ENCODE measurements at places on chromosomes 3 and 15.
A peak's percentile ranks its signal among the peaks of the same experiment; 100 is the strongest.

DNA sequence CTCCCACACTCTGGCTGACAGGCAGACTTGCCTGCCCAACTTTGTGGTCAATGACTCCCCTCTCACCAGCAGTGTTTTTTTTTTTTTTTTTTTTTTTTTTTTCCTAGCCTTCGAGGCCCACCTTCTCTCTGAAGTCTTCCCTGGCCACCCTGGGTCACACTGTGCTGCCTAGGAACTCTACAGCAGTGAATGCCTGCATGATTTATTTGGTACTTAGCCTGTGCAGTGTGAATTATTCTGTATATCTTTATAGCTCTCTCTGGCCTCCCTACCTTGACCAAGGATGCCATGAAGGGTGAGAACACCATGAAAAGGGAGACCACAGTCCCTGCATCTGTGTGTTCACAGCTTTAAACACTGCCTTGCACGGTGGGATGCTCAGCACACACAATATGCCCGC lies 141.6 kb downstream of the CLSTN2 start:
- no peak overlapping the region for H3K4me3 ChIP-seq
- H3K4me1 ChIP-seq = no peaks in the 10 kb centered on the region
- H3K27ac ChIP-seq = no peak overlapping the region
- H3K36me3 ChIP-seq = no peaks in the 10 kb centered on the region
- H3K27me3 ChIP-seq = no peaks in the 10 kb centered on the region
- no peak for DNase-seq

DNA sequence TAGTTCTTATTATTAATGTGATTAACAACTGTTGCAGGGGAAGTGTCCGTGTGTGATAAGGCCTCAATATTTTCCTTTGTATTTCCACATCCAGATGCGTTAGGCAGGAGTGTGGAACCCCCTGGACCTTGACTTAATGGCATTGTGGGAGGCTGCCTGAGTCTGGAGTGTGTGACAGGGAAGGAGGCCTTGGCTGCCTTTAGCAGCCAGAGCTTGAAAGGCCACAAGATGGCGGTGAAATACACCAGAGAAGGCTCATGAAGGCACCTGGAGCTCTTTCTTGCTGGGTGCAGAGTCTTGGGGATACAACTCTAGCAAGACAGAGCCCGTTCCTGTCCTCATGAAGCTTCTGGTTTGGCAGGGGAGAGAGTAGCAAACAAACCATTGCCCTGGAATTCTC lies 36.9 kb downstream of the POLR2M start:
- H3K27me3 ChIP-seq = no peaks in the 10 kb centered on the region
- no peak overlapping the region for H3K4me3 ChIP-seq
- H3K27ac ChIP-seq = peak overlapping the region; percentile 47
- DNase-seq = no peak
- no peaks in the 10 kb centered on the region for H3K36me3 ChIP-seq

- no peak for DNase-seq
- H3K27me3 ChIP-seq = no peaks in the 10 kb centered on the region
- no peaks in the 10 kb centered on the region for H3K36me3 ChIP-seq
- no peak overlapping the region for H3K4me3 ChIP-seq
- H3K27ac ChIP-seq = no peak overlapping the region
- no peaks in the 10 kb centered on the region for H3K4me1 ChIP-seq
These were observed 155.1 kb downstream of the MECOM start for GRCh38 chr3:169508426-169508825.

GRCh38 chr15:58331913-58332675 lies 99.7 kb upstream of the LIPC start:
- peak overlapping the region; percentile 94 for H3K27ac ChIP-seq
- no peaks in the 10 kb centered on the region for H3K27me3 ChIP-seq
- H3K36me3 ChIP-seq = no peaks in the 10 kb centered on the region
- no peak overlapping the region for H3K4me3 ChIP-seq

GRCh38 chr15:82052751-82053150 lies 6.9 kb upstream of the MEX3B start:
- H3K27ac ChIP-seq = no peak overlapping the region
- H3K36me3 ChIP-seq = no peaks in the 10 kb centered on the region
- no peak for DNase-seq
- H3K4me1 ChIP-seq = no peaks in the 10 kb centered on the region

DNA sequence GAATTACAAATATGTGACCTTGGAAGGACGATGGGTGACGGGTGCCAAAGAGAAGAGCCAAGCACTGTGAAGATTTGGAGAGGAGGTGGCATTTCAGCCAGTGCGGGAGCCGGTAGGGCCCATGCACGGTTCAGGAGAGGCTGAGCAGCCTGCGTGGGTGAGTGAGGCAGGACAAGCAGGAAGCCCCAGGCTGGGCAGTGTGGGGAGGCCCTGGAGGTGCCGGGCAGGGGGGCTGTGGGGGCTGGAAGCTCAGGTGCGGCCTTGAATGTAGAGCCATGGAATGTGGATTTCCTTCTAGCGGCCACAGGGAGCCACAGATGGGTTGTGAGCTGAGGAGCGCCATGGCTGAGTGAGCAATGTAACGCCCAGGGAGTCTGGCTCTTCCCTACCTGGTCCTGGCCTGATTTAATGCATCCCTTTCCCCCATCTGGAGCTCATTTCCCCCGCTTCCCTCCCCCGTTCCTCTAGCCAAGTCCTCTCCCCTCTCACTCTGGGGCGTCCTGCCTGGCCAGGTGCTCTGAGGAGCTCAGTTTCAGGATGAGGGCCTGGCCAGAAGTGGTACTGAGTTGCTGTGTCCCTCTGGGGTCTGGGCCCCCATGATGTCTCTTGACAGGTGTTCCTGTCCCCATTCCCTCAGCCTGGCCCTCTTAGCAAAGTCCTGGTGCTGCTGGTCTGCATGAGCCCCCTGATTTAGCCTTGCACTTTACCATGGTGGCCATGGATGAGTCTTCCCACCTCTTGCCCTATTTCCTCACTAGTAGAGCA lies 41.8 kb upstream of the IQSEC1 start:
- no peak for DNase-seq
- H3K36me3 ChIP-seq = no peaks in the 10 kb centered on the region
- no peak overlapping the region for H3K27ac ChIP-seq
- H3K4me1 ChIP-seq = no peaks in the 10 kb centered on the region

GRCh38 chr3:13072600-13073325 lies 466 bp downstream of the IQSEC1 start:
- H3K4me1 ChIP-seq = peaks cover 5% of the 10 kb centered on the region
- peaks cover 3% of the 10 kb centered on the region for H3K27me3 ChIP-seq
- no peak overlapping the region for H3K27ac ChIP-seq
- H3K4me3 ChIP-seq = no peak overlapping the region
- no peaks in the 10 kb centered on the region for H3K36me3 ChIP-seq

DNA sequence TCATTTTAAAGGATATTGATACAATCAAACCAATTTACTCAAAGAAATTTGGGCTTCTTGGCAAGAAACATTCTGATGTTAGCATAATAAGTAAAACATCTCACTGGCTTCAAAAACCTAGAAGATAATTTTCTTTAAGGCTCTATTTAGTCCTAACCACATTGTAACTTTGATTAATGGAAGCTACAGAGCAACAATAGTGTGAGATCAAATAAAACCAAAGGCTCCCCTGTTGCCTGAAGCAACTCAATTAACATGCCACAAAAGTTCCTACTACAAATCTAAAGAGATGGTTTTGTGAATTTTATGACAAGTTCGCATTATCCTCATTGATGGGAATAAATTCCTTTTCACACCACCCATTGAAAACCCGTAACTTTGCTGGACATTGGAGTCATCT lies 5.9 kb downstream of the DPH6 start:
- no peak for DNase-seq
- H3K4me3 ChIP-seq = no peak overlapping the region
- H3K36me3 ChIP-seq = no peaks in the 10 kb centered on the region

DNA sequence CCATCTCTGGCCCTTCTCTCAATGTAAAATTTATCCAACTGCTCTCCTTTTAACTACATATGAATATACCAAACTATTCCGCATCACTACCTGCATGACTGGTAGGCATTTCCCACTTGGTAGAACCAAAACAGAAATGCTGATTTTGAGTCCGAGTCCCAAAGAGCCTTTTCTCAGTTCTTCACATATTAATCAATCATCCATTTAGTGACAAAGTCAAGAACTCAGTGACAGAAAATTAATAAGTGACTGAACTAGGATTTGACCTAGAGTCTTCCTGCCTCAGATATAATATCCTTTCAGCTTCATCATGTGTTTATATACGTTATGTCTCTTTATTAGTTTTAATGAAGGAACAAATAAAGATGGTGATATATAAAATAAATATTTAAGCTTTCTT lies 700.6 kb upstream of the GOLIM4 start:
- H3K27me3 ChIP-seq = no peaks in the 10 kb centered on the region
- no peak overlapping the region for H3K27ac ChIP-seq
- no peak overlapping the region for H3K4me3 ChIP-seq
- no peaks in the 10 kb centered on the region for H3K36me3 ChIP-seq

GRCh38 chr3:49199239-49199899 lies 28.0 kb downstream of the KLHDC8B start:
- H3K4me3 ChIP-seq = peak overlapping the region; percentile 53
- peak overlapping the region; percentile 67 for H3K27ac ChIP-seq
- DNase-seq = peak; percentile 96
- no peaks in the 10 kb centered on the region for H3K27me3 ChIP-seq

DNA sequence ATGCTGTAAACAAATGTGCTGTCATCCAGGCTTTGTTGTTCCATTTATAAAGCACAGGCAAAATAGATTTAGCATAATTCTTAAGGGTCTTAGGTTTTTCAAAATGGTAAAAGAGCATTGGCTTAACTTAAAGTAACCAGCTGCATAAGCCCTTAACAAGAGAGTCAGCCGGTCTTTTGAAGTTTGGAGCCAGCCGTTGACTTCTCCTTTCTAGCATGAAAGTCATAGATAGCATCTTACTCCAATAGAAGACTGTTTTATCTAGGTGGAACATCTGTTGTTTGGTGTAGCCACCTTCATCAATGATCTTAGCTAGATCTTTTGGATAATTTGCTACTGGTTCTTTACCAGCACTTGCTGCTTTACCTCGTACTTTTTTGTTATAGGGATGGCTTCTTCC lies 297.5 kb upstream of the DCBLD2 start:
- H3K4me1 ChIP-seq = no peaks in the 10 kb centered on the region
- H3K36me3 ChIP-seq = no peaks in the 10 kb centered on the region
- no peak for DNase-seq
- no peak overlapping the region for H3K4me3 ChIP-seq
- H3K27me3 ChIP-seq = no peaks in the 10 kb centered on the region

- H3K27ac ChIP-seq = no peak overlapping the region
- H3K27me3 ChIP-seq = no peaks in the 10 kb centered on the region
- no peak for DNase-seq
- H3K4me3 ChIP-seq = no peak overlapping the region
- H3K4me1 ChIP-seq = no peaks in the 10 kb centered on the region
These were observed 154.9 kb downstream of the ECT2 start for GRCh38 chr3:172905451-172905850.

DNA sequence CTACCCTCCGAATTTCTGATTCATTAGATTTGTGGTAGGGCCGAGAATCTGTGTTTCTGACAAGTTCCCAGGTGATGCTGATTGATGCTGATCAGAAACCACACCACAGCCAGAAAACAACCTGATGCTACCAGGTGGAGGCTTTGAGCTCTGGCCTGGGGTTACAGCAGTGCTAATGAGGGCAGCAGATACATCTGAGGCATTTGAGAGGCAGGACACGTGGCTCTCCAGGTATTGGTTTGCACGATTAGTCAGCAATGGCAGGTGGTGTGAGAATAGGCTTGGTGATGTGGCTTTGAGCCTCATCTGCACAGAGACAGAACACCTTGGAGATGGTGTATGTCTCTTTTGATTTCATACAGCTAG lies 78.8 kb upstream of the THBS1 start:
- no peaks in the 10 kb centered on the region for H3K4me1 ChIP-seq

DNA sequence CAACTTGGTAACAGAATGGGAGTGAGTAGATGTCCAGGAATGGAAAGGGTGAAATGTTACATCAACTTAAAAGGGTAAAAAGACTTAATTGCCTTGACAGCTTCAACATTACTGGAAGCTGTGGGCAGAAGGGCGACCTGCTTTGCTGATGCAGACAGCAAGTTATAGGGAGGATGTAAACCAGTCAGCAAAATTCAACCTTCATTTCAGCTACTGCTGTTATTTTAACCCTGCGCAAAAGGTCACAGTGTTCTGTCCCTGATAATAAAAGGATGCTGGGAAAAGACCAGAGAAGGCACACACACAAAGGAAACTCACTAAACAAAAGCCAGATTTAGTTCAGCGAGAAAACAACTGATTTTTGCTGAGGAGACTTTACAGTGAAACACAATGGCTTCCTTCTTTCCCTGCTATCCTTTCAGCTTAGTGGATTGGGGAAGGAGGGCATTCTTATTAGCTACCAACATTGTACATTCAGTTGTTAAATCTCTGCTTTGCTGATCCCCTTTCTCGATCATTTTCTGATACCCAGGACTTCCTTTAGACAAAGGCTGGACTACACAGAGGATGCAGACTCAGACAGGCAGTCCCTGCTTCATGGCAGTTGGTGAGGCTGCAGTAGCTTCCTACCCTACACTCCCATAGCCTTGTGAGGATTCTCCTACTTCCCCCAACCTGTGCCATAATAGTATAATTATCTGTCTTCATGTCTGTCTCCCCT lies 62.0 kb downstream of the P3H2 start:
- H3K27ac ChIP-seq = peak overlapping the region; percentile 60
- no peak overlapping the region for H3K4me3 ChIP-seq
- H3K36me3 ChIP-seq = no peaks in the 10 kb centered on the region
- peaks cover 11% of the 10 kb centered on the region for H3K4me1 ChIP-seq

DNA sequence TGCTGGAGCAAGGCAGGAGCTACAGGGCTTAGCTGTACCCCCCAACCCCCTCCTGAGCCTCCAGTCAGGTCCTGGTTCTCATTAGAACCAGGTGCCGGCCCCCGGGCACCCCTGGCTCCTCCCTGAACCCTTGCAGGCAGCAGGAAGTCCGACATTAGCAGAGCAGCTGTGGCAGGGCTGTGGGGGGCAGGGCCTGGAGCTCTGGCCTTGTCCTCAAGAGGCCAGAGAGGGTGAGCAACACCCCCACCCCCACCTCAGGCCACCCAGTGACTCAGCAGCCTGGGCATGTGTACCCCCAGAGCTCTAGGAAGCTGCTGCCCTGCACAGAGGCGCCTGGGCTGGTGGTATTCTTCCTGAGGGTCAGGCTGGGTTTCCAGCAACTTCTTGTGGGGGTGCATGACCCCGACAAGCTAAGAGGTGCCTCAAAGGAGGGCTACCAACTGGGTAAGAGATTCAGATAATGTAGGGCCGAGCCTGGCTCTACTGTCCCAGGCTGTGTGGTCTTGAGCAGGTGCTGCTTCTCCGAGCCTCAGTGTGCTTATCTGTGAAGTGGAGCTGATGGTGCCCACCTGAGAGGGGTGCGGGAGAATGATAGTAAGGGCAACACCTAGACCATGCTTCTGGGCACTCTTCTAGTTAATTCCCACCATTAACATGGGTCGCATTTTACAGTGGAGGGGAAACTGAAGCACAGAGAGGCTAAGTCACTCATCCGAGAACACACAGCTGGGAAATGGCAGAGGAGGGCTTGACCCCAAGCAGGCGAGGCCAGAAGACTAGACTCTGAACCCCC lies 16.0 kb downstream of the H1-8 start:
- H3K4me3 ChIP-seq = no peak overlapping the region
- DNase-seq = no peak
- peak overlapping the region; percentile 95 for H3K27ac ChIP-seq
- H3K4me1 ChIP-seq = peaks cover under 1% of the 10 kb centered on the region
- no peaks in the 10 kb centered on the region for H3K27me3 ChIP-seq

GRCh38 chr3:30457081-30457480 lies 149.3 kb upstream of the TGFBR2 start:
- H3K27ac ChIP-seq = peak overlapping the region; percentile 22
- H3K36me3 ChIP-seq = no peaks in the 10 kb centered on the region
- no peaks in the 10 kb centered on the region for H3K4me1 ChIP-seq
- H3K4me3 ChIP-seq = no peak overlapping the region

- no peak for DNase-seq
- no peaks in the 10 kb centered on the region for H3K27me3 ChIP-seq
- H3K36me3 ChIP-seq = no peaks in the 10 kb centered on the region
- H3K27ac ChIP-seq = no peak overlapping the region
- H3K4me3 ChIP-seq = no peak overlapping the region
These were observed 19.4 kb upstream of the ATP8B4 start for GRCh38 chr15:50138391-50138790.

Measured in uterus (tissue), 4 donors.